SK-N-MC (cell line): ENCODE measurements at places on chromosomes 12 and 14.

DNA sequence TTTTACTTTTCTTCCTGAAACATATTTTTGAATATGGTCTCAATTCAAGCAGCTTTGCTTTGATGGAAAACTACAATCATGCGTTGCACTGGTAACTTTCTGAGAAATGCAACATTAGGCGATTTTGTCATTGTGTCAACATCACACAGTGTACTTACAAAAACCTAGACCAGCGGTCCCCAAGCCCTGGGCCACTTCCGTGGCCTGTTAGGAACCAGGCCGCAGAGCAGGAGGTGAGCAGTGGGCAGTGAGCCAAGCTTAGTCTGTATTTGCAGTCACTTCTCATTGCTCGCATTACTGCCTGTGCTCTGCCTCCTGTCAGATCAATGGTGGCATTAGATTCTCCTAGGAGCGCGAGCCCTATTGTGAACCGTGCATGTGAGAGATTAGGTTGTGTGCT is 163.7 kb upstream of the NOVA1 start:
- no peak for DNase-seq

DNA sequence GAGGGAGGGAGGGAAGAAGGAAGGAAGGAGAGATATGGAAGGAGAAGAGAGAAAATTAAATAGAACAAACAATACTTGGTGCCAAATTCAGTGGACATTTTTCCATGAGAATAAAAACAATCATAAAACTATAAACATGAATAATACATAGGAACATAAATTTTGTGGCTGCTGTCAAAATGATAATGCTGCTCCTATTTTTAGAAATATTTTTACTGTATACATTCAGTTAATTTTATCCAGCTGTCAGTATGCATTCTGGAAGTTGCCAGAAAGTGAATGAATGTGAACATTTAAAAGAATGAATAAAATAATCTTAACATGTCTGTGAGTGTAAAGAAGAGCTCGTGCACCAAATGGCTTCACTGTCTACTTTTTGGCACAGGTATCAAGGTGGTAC is 13.9 kb upstream of the PCED1B start:
- no peak for DNase-seq

GRCh38 chr12:109559200-109559505 is 14.2 kb downstream of the MMAB start:
- no peak for DNase-seq

DNA sequence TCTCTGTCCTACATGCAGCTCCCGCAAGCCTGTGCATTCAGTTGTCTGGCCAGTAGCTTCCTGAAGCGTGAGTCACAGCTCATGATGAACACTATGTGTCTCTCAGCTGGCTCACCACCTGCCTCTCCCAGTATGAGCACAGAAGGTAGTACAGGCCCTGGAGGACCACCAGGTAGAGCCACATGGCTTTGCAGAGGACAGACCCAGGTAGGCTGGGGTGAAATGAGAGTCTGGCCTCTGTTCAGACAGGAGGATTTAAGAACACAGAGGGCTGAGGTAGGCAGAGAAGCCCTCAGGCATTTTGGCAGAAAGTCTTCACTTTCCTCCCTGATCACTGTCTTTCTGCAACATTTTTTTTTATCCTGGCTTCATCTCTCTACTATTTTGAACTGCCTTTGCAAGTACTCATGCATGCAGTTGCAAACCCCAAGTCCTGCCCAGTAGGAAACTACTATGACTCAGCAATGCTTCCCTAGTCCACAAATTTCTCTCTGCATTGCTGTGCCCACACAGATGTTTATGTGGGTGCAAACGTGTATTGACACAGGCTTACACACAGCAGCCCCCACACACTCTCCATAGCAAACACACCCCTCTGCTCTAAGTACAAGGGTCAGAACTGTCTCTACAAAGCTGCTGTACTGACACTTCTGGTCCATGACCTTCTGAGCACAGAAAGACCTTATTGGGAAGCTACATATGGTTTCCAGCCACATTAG is 7.2 kb upstream of the SDR9C7 start:
- DNase-seq = no peak

- peak; percentile 84 for DNase-seq
Observed at GRCh38 chr12:62793256-62794217, 141.4 kb downstream of the PPM1H start.

DNA sequence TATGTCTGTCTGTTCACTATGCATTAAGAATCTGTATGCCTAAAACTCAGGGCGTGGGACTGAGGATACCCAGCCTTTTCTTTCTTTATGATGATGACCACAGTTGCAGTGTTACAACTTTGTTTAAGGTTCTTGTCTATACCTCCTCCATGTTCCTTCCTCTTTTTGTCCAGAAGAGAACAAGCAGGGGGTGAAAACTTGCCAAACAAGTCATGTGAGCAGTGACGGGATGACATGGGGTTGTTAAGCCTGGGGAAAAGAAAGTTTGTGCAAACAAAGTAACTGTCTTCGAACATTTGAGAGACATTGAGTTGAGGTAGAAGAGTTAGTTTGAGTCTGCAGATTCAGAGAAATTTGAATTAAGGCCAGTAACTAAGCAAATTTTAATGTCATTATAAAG is 505.5 kb downstream of the NPAS3 start:
- no peak for DNase-seq

DNA sequence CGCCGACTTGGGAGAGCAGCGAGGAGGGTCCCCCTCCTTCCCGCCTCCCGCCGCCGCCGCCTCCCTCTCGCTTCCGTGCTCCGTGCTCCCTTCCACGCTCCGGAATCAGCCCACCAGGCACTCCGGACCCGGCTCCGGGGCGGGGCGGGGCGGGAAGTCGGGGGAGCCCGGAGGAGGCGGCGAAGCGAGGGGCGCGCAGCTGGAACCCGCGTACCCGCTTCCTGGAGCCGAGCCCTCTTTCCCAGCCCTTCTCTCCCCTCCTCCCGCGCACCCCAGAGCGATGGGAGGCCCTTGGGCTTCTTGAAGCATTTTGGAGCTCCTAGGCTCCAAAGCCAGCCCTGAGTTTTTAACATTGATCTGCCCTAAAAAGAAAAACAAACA is at the start of gene SYNDIG1L:
Gene SYNDIG1L (minus strand): TSS at position 9 of the 381 bp plus-strand sequence. CDS start 16,466 bp downstream, outside the sequence.
- no peak for DNase-seq

DNA sequence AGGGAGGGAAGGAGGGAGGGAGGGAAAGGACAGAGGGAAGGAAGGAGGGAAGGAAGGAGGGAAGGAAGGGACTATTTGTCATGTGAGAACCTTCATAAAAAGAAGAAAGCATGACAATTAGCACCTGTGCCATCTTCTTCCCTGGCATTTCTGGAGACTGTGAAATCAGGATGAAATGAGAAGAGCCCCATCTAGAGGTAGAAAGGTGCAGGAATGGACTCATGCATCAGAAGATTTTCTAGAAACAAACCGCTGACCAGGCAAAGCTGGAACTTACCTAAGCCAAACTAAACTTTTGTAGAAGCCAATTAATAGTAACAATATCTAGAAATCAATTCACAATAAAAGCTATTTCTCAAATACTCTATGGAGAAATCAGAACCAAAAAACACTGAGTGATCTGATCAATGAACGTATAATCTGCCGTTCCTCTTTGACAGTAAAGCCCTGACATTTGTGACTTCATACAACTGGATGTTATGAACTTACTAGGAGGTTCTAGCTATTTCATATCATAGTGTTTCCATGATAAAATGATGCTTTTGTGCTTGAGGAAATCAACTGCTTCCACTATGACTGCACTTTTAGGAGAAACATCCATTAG is 24.4 kb upstream of the CRACR2A start:
- DNase-seq = peak; percentile 24

- DNase-seq = no peak
Observed at GRCh38 chr12:77352946-77353345, 287.6 kb upstream of the E2F7 start.

DNA sequence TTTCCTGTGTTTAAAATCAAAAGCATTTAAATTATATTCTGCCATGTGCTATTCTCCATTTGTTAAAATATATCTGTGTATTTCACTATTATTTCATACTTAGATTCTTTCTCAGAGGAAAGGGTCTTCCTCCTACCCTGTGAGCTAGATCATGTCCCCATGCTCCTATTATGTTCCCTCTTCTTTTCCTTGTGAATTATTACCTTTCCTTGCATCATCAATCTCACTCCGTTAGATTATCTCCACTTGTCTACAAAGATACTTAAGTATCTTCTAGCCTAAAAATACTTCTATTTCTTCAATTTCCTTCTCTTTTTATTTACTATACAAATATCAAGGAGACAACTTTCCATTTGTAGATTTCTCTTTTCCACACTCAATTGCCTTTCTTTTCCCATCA is 146.5 kb downstream of the FOXG1 start:
- DNase-seq = no peak

DNA sequence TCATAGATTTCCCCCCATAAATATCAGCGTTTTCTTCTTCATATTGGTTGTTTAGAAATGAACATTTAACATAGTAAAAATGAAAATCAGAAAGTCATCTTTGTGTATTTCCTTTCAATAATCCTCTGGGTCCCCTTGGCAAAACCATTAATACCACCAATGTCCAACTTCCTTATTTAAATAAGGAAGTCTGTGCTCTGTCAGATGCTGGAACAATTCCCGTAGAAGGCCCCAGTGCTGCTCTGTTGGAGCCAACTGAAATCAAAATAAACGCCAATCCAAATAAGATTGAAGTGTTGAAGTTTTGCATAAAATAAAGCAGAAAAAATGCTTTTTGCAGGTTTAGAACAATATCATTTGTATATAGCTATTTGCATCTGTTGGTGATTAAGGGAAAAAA is 93.1 kb downstream of the PPM1H start:
- no peak for DNase-seq

- DNase-seq = no peak
Observed at GRCh38 chr12:89105243-89105642, 247.1 kb downstream of the DUSP6 start.

DNA sequence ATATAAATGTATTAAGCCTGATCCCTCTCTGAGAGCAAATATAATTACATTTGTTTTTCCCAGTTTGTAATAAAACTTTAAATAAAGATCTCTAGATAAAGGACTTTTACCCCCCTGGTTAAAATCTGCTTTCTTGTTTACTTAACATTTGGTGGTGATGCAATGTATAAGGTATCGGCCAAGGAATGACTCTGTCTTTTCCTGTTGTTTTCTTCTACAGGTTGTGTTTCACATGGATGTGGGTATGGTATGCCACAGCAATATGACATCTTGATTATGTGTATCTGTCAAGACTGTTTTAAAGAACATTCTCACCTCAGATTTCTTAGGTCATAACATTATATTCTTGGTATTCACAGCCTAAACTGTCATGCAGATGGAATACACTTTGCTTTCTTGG is 210.6 kb upstream of the NOVA1 start:
- no peak for DNase-seq

- DNase-seq = no peak
Observed at GRCh38 chr12:32366714-32367113, 32.6 kb upstream of the FGD4 start.

DNA sequence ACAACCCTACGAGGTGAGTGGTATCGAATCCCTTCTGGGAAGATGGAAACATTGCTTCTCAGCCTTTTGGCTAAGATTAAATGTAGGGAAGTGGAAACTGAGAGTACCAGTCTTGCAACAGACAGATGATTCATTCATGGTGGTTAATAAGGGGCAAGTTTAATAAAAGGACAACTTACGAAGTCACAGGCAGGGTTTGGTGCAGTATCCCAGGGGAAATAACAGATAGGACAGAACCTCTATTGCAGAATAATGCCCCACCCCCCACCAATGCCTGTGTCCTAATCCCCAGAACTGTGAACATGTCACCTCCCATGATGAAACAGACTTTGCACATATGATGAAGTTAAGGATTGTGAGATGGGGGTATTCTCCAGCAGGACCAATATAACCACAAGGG is 212.5 kb downstream of the TBX5 start:
- no peak for DNase-seq

- DNase-seq = no peak
Observed at GRCh38 chr14:100336618-100337530, 13.7 kb downstream of the SLC25A47 start.

GRCh38 chr12:58204071-58204470 is 262.7 kb downstream of the ATP23 start:
- DNase-seq = no peak

GRCh38 chr14:99150236-99150635 is 121.8 kb downstream of the BCL11B start:
- no peak for DNase-seq

- DNase-seq = no peak
Observed at GRCh38 chr14:90273532-90273931, 17.2 kb downstream of the PSMC1 start.

- DNase-seq = no peak
Observed at GRCh38 chr14:58815794-58816193, 178.0 kb downstream of the DACT1 start.

GRCh38 chr14:88613552-88614010 is 50.7 kb downstream of the ZC3H14 start:
- DNase-seq = no peak

GRCh38 chr12:39587225-39587624 is 32.4 kb downstream of the ABCD2 start:
- DNase-seq = peak; percentile 16

- DNase-seq = no peak
Observed at GRCh38 chr12:82625523-82625922, 61.2 kb upstream of the TMTC2 start.

DNA sequence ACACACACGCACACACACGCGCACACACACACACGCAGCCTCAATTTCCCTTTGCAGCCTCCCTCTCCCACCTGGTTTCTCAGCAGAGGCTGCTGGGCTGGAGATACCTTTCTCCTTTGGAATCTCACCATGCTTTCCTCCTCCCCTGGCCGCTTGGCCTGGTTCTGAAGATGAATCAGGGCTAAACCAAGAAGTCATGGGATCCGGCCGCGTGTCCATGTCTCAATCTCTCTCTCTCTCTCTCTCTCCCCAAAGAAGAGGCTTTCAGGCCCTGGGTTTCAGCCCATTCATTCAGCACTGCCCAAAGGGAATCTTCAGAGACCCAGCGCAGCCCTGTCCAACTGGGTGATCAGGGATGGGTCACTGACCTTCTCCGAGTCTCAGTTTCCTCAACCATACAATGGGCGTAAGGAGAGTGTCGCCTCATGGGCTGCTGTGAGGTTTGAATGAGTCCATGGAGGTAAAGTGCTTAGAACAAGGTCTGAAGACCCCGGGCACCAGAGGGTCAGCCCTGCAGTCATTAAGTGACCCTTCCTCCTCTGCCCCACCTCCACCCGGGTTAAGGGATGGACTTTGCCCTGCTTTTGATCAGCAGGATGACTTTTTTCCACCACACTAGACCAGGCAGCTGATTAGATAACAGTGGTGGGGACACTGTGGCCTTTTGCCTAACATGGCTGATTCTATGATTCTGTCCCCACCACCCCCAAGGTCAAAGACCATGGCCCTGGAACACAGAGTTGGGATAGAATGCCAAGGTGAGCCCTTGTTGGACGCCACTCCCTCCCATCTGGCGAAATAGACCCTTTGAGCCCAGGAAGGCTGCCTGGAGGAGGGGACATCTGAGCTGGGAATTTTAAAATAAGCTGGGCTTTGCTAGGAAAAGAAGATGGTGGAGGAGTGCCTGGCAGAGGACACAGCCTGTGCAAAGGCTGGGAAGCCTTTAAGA is 42.1 kb downstream of the SCARB1 start:
- DNase-seq = no peak

DNA sequence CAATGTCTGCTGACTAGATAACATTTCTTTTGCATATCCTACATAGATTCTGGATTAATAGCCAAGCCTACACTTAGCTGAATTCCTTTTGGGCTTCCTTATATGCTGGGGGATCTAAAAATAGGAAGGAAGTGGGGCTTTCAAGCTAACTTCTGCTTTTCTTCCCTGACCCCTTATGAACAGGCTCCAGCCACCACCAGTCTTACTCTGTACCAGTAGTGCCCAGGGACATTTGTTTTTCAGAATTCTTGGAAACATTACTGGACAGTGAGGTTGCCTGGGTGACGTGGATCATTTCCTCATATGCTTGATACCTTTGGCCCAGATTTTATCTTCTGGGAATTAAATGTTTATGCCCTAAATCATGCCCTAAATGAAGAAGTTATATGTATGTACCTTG is 55.9 kb upstream of the SRRM4 start:
- DNase-seq = no peak
